A549 treated with CORT108297 at 1 μM for 4 hours (cell line): ENCODE measurements at places on chromosomes 13 and 19. TPM values are rescaled to one million over a fixed set of nuclear protein-coding genes. Genes with fewer than 3 reads are reported as not detected.

Gene SPTBN4
- total RNA-seq: 0.67 to 1.1 TPM (median 0.69 TPM) in 5 replicates

Gene RBM42
- total RNA-seq: 144 to 216 TPM (median 212 TPM) in 5 replicates

Gene BEST2
- total RNA-seq: 0.24 to 0.35 TPM (median 0.28 TPM) in 4 of 5 replicates, not detected in the other

Gene TUBA3C
- not detected in 5 replicates for total RNA-seq

Gene COLGALT1
- 54.8 to 78.8 TPM (median 71.2 TPM) in 5 replicates for total RNA-seq

Gene FFAR3
- total RNA-seq: not detected in 5 replicates

Gene ICAM5
- 0.47 to 1.3 TPM (median 1.0 TPM) in 5 replicates for total RNA-seq

Gene TYROBP
- total RNA-seq: not detected in 5 replicates

Gene CIRBP
- total RNA-seq: 90.2 to 178 TPM (median 95.7 TPM) in 5 replicates

Gene LILRB3
- total RNA-seq: 0.06 to 0.25 TPM (median 0.09 TPM) in 3 of 5 replicates, not detected in the others

Gene DMAC2
- 104 to 118 TPM (median 106 TPM) in 5 replicates for total RNA-seq

Gene FZR1
- 25.0 to 37.2 TPM (median 34.3 TPM) in 5 replicates for total RNA-seq

Gene C2CD4C
- total RNA-seq: 0.25 to 0.59 TPM (median 0.54 TPM) in 5 replicates

Gene PCDH9
- total RNA-seq: 6.6 to 8.5 TPM (median 7.2 TPM) in 5 replicates

Gene RELB
- total RNA-seq: 28.1 to 57.8 TPM (median 50.6 TPM) in 5 replicates

Gene NR1H2
- 62.4 to 88.3 TPM (median 85.4 TPM) in 5 replicates for total RNA-seq

Gene RASL11A
- total RNA-seq: 2.6 to 5.7 TPM (median 3.5 TPM) in 5 replicates

Gene TNFSF9
- total RNA-seq: 4.5 to 7.0 TPM (median 6.3 TPM) in 5 replicates

Gene RTBDN
- total RNA-seq: 0.10 to 0.27 TPM (median 0.14 TPM) in 4 of 5 replicates, not detected in the other

Gene CYP4F8
- not detected in 5 replicates for total RNA-seq

Gene SOX1
- not detected in 5 replicates for total RNA-seq

Gene DLEU7
- not detected in 5 replicates for total RNA-seq

Gene ZNF541
- not detected in 5 replicates for total RNA-seq

Gene SLC1A6
- not detected in 5 replicates for total RNA-seq

Gene SSC5D
- 0.45 to 1.3 TPM (median 0.81 TPM) in 5 replicates for total RNA-seq

Gene SHISA7
- total RNA-seq: 0.02 TPM in 1 of 5 replicates, not detected in the others

Gene KIR3DL1
- total RNA-seq: not detected in 5 replicates

Gene ELF1
- total RNA-seq: 22.5 to 30.4 TPM (median 26.8 TPM) in 5 replicates

Gene SPIB
- 0.26 to 0.52 TPM (median 0.34 TPM) in 4 of 5 replicates, not detected in the other for total RNA-seq

Gene VSTM1
- total RNA-seq: 0.36 to 0.93 TPM (median 0.50 TPM) in 5 replicates

Gene ACP7
- 0.12 to 0.22 TPM (median 0.14 TPM) in 5 replicates for total RNA-seq

Gene MYBPC2
- total RNA-seq: 0.02 TPM in 2 of 5 replicates, not detected in the others

Gene ATP1A3
- 3.6 to 5.7 TPM (median 5.3 TPM) in 5 replicates for total RNA-seq

Gene EBI3
- 2.8 to 5.2 TPM (median 3.2 TPM) in 5 replicates for total RNA-seq

Gene CADM4
- total RNA-seq: 6.9 to 11.3 TPM (median 9.3 TPM) in 5 replicates

Gene KASH5
- 0.05 to 0.12 TPM (median 0.07 TPM) in 4 of 5 replicates, not detected in the other for total RNA-seq

Gene CLEC17A
- total RNA-seq: 0.09 TPM in 1 of 5 replicates, not detected in the others

Gene RETN
- total RNA-seq: not detected in 5 replicates

Gene KIR3DL2
- total RNA-seq: not detected in 5 replicates

Gene CFD
- total RNA-seq: 8.5 to 24.7 TPM (median 24.1 TPM) in 5 replicates

Gene APOE
- 11.9 to 23.5 TPM (median 16.2 TPM) in 5 replicates for total RNA-seq

Gene SLC15A1
- total RNA-seq: 0.03 TPM in 2 of 5 replicates, not detected in the others

Gene IL12RB1
- not detected in 5 replicates for total RNA-seq

Gene PSG6
- not detected in 5 replicates for total RNA-seq

Gene KLK4
- 0.08 to 0.39 TPM (median 0.11 TPM) in 5 replicates for total RNA-seq

Gene CEACAM7
- 0.10 to 0.22 TPM (median 0.12 TPM) in 3 of 5 replicates, not detected in the others for total RNA-seq
